ENCODE measurements at places on chromosomes 6 and 20.

DNA sequence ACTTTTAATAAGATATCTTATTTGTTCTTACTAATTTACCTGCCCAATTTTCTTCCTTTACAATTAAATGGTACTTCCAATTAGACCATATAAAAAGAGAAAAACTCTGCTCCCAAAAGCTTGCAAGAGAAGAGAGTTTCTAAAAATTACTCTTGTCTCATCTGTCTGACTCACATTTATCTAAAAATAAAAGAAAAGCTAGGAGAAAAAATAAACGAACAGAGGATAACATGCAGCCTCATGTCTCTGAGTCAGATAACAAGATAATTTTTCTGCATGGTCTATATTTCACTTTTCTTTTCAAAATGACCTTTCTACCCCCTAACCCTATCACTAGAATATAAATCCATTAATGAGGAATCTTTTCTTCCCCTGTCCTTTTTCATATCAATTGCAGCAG is 127.2 kb upstream of the TCF21 start:
- no peak for DNase-seq

GRCh38 chr6:89999154-89999553 is 104.9 kb downstream of the GJA10 start:
- DNase-seq: peak; percentile 60

DNA sequence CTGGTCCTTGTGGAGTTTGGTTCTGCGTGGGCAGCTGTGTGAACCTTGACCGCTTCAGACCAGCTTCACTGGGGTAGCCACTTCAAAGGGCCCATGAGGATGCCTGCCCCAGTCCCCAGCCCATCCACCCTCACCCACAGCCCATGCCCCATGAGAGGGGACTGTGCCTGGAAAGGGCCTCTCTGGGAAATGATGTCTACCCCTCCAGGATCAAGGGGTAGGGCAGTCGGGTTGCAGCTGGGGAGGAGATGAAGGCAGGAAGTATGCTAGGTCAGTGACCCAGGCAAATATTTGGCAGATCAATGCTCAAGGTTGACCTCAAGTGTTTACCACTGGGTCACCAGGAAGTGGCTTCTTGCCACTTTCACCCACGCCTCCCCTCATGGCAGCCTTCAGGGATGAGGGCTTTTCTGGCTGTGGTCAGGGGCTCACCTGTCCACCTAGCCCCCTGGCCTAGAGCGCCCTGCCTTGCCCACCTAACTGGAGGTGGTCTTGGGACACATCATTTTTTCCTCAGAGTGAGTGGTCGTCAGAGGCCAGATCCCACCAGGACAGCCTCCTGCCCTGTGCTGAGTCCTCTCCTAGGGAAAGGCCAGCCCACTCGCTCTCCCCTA is 109.5 kb downstream of the SNX5 start:
- no peak for DNase-seq

DNA sequence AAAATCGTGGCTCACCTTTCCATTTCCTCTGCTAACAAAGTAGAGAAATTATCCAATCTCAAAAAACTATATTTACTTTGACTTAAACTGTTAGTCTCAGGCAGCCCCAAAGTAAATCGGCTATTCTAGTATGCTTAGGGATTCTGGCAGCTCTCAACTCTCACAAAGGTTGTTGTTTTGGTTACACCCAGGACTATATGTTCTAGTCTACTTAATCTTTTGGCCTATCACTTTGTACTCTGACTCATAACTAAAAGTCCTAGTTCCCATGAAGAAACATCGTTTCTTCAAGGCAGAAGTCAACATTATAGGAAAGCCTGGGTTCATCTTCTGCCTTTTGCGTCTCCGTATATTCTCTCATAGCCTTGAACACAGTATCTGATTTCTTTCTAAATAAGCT is 42.3 kb downstream of the MYLK4 start:
- DNase-seq: no peak

GRCh38 chr6:76275746-76276145 is 203.3 kb upstream of the IMPG1 start:
- no peak for DNase-seq

DNA sequence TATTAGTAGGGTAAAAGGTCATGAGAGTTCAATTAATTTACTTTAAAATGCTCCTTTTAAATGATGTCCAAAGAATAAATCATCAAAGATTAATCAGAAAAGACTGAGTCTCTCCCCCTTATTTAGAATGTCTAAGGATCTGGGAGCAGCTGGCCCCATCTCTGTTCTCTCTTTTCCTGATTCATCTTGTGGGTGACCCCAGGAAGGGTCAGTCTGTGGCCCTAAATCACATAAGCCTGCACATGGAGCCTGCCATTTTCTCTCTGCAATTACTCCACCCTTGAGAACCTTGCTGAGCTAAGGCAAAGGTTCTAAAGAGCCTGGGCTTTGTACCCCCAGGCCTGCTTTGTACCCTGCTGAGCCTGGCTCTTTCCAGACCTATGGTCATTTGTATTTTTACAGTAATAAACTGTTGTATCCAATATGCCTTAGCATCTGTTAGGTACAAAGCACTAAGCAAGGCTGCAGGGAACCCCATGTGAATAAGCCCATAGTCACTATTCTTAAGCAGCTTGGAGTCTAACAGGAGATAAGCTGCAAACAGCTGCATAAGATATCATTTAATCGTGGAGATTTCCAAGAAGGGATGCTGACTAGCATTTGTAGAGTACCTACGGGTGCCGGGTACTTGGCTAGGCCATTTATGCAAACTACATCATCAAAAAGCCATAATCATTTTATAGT is 431.0 kb upstream of the MARCKS start:
- no peak for DNase-seq

- DNase-seq: no peak
Observed at GRCh38 chr6:48765352-48765961, 654.5 kb upstream of the PTCHD4 start.

DNA sequence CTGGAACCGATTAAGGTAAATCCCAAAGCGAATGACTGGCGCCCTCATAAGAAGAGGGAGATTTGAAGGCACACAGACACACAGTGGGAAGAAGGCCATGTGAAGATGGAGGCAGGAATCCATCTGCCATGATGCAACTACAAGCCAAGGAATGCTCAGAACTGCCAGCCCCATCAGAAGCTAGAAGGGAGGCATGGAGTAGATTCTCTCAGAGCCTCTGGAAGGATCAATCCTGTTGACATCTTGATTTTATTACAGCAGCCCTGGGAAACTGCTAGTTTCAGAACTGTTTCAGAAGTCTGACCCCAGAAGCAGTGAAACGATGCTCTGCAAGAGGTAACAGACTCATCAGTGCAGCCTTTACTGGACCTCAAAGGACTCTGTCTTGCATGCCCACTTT is 103.5 kb upstream of the GPR6 start:
- no peak for DNase-seq

DNA sequence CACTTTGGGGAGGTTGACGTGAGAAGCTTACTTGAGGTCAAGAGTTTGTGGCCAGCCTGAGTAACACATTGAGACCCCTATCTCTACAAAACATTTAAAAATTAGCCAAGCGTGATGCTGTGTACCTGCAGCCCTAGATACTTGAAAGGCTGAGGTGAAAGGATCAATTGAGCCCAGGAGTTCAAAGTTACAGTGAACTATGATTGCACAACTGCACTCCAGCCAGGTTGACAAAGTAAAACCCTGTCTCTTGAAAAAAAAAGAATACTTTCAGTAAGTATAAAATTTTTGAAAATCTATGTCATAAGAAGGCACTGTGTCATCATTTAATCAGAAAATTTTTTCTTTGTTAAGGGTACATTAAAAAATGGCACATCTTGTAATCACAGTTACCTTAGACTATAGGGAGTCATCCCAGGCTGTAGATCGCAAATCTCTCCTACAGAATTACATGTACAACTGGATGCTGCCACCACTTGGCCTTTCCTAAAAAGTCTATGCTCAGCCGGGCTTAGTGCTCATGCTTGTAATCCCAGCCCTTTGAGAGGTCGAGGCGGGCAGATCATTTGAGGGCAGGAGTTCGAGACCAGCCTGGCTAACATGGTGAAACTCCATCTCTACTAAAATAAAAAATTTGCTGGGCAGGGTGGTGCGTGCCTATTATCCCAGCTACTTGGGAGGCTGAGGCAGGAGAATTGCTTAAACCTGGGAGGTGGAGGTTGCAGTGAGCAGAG is 17.0 kb upstream of the MRS2 start:
- no peak for DNase-seq

- DNase-seq: no peak
Observed at GRCh38 chr6:4664117-4664626, 112.0 kb upstream of the CDYL start.

GRCh38 chr20:4233520-4233919 is 218.2 kb upstream of the RNF24 start:
- DNase-seq: peak; percentile 24

DNA sequence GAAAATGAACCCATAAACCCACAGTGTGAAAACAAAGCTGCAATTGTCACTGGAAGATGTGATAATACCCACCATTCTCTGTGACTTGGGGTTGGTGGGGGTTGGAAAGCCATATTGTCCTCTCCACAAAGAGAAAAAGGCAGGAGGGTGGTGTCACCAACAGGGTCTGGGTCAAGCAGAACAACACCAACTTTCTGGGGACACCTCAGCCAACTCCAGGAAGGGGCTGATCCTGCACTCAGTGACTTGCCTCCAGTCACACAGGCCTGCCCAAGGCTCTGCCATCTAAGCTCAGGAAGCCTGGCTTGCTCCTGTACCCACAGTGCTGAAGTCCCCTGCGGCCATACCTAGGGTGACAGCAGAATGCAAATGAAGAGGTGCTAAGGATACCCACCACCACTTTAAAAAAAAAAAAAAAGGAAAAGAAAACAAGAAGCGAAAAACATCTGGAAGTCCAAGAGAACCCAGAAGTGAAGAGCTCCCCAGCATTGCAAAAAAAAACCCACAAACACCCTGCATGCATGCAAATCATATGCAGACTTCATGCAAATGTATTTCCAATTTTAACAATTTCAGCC is 110.6 kb downstream of the PREX1 start:
- DNase-seq: no peak

DNA sequence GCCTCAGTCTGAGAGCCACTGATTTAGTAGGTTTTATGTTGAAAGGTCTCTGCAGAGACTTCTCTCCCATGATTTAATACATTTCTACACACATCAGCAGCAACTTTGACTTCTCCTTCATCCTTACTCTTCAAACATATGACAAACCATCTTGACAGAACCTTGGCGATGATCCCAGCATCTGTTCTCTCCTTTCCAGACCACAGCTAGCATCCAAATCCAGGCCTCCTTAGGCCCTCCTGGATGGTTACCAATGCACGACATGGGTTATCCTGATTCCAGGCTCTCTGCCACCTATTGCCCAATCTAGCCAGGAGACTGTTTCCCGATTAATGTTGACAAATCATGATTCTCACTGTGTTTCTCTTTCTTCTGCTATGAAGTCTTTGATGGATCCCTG is 16.8 kb downstream of the LAMA4 start:
- DNase-seq: no peak

DNA sequence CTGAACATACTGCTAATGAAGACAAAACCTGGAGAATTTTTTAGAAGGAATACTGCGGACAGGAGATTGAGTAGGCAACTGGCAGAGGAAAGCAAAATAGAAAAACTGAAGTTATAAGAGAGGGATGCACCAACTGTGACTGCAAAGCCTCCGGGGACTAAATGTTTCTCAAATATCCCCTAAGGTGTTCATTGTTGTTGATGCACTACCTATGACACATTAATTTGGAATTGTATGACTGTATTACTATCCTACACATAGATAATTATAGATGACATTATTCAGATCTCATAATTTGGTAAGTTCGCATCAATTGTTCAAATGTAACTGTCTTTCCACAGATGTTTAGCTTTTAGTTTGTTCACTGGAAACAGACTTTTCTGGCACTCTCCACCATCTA is 341.1 kb downstream of the MMUT start:
- DNase-seq: no peak

DNA sequence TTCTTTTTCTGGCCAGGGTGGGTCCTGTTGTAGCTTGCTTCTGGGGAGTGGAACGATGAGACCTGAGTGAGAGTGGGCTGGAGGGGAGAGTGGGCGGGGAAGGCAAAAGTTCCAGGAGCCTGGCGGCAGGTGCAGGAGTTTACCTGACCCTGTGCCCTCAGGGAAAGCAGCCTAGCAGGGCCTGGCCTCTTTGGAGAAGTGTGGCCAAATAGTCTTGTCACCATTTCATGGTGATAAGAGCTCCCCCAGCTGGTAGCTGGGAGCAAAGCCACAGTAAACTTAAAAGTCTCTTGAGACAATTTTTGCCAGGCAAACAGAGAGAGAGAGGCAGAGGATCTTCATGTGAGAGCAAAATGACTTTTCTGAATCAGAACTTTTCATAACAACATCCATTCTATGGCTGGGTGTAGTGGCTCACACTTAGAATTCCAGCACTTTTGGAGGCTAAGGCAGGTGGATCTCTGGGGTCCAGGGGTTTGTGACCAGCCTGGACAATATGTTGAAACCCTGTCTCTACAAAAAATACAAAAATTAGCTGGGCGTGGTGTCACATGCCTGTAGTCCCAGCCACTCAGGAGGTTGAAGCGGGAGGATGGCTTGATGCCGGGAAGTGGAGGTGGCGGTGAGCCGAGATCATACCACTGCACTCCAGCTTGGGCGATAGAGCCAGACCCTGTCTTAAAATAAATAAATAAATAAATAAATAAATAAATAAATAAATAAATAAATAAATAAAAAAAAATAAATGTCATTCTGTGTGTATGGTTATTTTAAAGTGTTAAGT is 161.8 kb upstream of the SCGN start:
- peak; percentile 82 for DNase-seq

DNA sequence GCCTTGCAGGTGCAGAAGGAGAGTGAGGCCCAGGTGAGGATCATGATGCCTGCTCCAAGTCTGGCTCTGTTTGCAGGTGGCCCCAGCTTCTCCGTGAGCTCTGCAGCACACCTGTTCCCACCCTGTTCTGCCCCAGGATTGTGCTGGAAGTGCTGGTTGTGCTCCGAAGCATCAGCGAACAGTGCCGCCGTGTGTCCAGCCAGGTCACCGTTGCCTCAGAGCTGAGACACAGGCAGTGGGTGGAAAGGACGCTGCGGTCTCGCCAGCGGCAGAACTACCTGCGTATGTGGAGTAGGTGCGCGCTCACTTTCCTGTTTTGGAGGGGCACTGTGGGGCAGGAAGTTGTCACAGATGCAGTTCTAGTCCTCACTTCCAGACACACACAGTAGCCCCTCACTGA is 25.0 kb downstream of the ERMARD start:
- no peak for DNase-seq

DNA sequence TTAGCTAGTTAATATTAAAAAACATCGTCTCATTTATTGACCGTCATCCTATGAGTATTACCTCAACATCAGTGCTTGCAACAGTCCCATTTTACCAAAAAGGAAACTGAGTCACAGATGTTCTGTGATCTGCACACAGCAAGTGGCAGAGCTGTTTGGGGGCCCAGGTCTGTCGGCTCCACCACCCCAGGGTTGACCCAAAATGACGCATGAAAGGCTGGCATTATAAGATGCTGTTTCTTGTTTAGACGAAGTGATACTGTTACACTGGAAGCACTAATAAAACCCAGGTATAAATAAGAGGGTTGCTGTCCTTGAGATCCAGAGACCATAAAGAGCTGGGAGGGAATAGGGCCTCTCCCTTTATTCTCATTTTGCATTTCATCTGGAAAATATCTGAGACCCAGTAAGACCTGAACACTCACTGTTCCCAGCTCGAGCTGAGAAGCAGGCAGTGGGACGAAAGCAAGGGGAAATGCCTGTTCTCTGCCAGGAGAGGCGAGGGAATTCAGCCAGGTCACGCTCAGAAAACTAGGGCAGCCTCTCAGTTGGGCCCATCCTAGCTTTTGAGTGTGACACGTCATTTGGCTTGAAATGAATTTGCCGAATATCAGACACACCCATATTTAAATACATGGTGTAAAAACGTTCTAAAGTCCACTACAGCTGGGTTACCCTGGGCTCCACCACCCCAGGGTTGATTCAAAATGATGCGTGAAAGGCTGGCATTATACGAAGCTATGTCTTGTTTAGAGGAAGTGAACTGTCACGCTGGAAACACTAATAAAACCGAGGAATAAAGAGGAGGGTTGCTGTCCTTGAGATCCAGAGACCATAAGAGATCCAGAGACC is 1.4 kb upstream of the MICAL1 start:
- no peak for DNase-seq
